CD4-positive, alpha-beta T cell treated with Interleukin-12 subunit alpha and Interleukin-12 subunit beta, for 1 hour (primary cell): ENCODE measurements at places on chromosomes 5 and 9.

GRCh38 chr9:7996558-7996957 is 197.0 kb upstream of the DMAC1 start:
- DNase-seq: no peak

DNA sequence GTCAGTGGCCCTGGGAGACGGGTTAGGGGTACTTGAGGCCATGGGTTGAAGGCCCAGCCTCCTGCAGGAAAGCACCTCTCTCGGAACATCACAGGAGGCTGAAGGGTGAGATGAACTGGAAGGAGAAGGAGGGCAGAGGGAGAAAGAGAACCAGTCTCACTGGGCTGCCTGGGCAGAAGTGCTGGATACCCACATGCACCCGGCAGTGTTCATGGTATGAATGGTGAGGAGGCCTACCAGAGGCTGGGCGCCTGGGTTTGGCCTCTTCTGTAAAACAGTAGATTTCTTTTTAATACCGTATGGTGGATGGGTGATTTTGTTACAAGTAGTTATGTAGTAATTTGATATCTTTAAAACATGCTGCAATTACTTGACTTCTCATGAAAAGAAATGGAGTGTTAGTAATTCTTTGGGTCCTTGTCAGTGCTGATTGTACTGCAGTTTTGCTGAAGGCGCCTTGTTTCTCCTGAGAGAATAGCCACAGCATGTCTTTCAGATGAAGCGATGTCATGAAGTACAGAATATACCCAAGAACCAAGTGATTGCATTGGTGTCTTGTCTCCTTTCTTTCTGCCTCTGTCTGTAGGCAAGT is 258.6 kb downstream of the FANCC start:
- DNase-seq: no peak

DNA sequence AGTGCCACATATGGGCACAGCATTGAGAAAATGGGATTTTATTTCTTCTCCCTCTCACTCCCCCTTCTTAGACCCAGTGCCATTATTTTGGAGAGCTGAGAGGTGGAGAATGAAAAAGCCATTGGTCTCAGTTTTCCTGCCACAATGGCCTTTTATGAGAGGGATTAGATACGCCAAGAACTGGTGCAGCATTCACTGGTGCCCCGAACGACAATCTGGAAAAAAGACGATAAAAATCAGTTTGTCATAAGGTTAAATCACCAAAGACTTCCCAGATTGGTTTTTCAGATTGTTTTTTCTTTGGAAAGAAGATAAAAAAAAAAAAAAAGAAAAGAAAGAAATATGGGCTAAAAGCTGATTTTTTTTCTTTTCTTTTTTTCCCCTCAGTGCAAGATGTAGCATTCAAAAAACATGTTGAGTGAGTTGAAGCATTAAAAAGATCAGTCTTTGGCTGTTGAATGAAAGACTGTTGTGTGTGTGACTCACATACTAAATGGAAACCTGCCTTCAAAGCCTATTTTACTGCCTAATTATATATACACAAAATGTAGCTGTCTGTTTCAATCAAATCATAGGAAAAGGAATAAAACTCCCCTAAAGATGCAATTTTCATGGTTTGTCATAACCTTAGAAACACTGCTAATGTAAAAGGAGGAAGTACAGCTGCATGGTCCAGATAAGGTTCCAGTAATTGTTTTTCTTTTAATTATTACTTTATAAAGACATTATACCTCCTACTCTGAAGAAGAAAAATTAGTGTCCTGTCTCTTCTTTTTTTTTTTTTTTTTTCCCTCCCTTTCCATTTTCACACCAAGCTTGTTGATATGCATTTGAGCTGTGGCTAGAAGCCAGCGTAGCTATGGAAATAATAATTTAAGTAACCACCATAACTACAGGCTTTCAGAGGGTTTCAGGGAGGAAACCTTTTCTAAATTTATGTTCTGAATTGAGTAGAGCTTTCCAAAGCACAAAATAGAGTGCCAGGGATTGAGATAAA is 27.2 kb upstream of the ZNF608 start:
- no peak for DNase-seq

DNA sequence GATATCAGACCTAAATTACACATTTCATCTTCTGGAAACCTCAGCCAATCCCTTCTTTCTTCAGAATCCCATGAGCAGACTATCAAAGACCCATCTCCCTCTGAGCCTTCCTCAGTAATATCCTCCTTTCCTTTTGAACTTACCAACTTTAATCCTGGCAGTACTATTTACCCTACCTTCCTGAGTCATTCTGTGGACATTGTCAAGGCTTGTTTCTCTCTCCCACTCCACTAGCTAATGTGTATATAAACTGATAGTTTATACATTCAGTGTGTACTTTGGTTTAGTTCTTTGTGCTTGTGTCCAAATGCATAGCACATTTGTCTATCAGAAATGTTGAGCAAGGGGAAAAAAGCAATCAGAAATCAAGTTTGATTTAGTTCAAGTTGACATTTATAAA is 568.3 kb downstream of the CSNK1G3 start:
- no peak for DNase-seq

- DNase-seq: no peak
These were observed 13.8 kb downstream of the UGCG start for GRCh38 chr9:111910428-111910827.

- DNase-seq: no peak
These were observed 109.5 kb downstream of the GADD45G start for GRCh38 chr9:89714321-89714720.

DNA sequence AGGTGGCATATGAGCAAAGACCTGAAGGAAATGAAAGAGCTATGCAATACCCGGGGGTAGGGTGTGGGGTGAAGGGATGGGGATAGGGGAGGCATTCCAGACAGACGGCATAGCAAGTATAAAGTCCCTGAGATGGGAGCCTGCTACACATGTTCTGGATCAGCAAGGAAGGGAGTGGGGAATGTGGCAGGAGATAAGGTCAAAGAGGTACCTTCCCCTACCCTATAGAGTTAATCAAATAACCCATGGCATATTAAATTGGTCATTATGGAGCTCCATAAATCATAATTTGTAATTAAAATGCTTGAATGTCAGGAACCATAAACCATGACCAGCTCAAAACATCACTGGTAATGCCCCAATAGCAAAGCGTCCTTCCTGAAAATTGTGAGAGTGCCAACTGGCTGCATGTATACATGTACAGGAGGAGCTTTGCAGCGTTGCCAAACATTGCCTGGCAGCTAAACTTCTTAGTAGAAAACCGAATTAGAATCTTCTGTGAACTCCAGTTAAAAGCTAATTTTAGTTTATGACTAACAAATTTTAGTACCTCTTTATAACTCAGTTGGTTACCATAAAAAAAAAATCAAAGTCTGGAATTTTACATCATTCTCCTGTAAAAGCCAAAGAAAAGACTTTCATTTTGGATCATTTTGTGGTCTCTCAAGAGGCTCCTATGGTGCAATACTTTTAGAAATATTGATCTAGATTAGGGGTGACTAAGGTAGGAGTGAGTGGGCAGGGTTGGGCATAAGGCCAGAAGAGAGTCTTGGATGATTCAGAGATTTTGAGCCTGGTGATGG is 4.7 kb downstream of the DNAI1 start:
- no peak for DNase-seq

GRCh38 chr5:80990971-80991370 is 30.8 kb downstream of the RASGRF2 start:
- no peak for DNase-seq

- no peak for DNase-seq
These were observed 469.6 kb downstream of the DTWD2 start for GRCh38 chr5:118518720-118519119.

DNA sequence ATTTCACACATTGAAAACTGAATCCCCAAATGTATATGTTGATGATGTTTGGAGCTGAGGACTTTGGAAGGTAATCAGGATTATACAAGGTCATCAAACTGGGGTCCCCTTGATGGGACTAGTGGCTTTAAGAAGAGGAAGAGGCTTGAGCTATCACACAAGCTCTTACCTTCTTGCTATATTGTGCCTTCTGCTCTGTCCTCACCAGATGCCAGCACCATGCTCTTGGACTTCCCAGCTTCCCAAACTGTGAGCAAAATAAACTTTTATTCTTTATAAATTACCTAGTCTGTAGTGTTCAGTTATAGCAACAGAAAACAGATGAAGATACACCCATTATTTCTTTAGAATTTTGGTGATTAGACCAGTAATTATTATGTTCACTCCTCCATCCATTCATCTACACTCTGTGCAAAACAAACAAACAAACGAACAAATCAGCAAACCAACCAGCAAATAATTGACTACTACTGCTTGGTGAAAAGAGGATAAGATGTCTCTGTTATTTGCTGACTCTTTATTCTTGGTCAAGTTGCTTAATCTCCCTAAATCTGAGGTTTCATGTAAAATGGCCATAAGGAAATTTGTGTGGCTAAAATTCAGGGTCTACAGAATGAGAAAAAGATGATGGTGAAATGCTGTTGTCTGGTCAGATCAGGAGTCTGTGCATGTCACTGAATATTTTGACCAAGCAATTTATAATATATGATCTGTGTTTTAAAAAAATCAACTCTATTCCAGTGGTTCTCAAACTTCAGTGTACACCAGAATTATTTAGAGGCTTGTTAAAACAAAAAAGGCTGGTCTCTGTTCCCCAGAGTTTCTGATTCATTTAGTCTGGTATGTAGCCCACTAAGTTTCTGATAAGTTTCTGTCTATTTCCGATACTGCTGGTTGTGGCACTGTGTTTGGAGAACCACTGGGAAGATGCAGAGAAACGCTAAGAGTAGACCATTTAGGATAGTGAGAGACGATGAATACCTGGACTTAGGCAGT is 854.1 kb downstream of the MAT2B start:
- DNase-seq: no peak

GRCh38 chr5:115179394-115180164 is 9.9 kb upstream of the TRIM36 start:
- no peak for DNase-seq

DNA sequence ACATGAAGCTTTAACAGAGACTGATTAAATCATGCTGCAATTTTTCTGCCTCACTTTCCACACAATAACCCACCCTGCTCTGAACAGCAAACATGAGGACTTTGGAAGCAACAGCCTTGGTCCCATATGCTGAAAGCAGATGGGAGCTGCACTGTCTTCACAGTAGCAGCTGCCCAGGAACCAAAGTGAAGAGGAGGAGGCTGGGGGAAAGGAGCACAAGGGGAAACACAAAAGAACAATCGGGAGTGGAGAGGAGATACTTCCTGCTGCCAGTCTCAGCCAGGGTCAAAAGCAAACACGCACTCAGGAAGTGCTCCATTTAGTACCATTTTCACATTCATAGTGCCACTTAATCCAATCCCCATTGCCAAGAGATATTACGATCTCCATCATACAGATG is 183.3 kb upstream of the PUM3 start:
- no peak for DNase-seq

GRCh38 chr9:90894986-90895687 is 93.5 kb downstream of the SYK start:
- no peak for DNase-seq

GRCh38 chr5:143393524-143393923 is 10.0 kb downstream of the NR3C1 start:
- no peak for DNase-seq

GRCh38 chr5:136057401-136058038 is 28.7 kb downstream of the TGFBI start:
- no peak for DNase-seq
